LoVo (cell line): ENCODE measurements at places on chromosomes 1 and 21.

DNA sequence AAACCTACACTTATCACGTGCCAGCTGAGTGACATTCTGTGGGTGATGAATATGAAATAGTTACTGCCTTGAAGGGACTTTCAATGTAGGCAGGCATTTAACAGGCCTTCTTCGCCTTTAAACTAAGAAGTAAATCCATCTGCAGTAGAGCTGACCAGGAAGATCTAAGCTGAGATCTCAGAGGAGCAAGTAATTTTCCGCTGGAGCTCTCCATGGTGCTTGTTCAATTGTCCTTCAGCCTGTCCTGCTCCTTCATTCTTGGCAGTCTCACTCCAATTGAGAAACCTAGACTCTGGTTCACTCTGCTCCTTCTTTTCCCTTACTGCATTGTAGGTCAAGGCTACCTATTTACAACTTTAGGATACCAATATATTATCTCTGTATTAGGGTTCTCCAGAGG, 183.5 kb downstream of the HMCN1 start:
- DNase-seq, result no peak

DNA sequence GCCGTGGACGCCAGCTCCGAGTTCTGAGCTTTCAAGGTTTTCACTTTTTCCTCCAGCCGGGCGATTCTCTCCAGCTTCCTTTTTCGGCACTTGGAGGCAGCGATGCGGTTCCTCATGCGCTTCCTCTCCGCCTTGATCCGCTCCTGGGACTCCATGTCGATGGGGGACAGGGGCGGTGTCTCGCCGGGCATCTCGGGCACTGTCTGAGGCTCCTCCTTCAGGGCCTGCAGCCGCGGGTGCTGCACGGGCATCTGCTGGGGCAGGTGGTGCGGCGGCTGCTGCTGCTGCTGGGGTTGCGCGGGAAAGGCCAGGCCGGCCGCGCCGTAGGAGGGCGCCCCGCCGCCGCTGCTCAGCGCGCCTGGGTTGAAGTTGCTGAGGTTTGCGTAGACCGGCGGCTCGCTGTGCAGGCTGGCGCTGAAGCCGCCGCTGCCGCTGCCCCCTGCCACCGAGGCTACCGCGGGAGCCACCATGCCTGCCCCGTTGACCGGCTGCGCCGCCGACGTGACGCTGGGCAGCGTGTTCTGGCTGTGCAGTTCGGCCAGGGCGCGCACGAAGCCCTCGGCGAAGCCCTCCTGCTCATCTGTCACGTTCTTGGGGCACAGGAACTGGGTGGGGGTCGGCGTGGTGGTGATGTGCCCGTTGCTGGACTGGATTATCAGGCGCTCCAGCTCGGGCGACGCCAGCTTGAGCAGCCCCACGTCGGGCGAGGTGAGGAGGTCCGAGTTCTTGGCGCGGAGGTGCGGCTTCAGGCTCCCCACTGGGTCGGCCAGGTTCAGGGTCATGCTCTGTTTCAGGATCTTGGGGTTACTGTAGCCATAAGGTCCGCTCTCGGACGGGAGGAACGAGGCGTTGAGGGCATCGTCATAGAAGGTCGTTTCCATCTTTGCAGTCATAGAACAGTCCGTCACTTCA, 1.4 kb downstream of the JUN start:
- DNase-seq, result peak; percentile 25

- DNase-seq, result no peak
These were observed 70.9 kb downstream of the RERE start for GRCh38 chr1:8746554-8746953.

DNA sequence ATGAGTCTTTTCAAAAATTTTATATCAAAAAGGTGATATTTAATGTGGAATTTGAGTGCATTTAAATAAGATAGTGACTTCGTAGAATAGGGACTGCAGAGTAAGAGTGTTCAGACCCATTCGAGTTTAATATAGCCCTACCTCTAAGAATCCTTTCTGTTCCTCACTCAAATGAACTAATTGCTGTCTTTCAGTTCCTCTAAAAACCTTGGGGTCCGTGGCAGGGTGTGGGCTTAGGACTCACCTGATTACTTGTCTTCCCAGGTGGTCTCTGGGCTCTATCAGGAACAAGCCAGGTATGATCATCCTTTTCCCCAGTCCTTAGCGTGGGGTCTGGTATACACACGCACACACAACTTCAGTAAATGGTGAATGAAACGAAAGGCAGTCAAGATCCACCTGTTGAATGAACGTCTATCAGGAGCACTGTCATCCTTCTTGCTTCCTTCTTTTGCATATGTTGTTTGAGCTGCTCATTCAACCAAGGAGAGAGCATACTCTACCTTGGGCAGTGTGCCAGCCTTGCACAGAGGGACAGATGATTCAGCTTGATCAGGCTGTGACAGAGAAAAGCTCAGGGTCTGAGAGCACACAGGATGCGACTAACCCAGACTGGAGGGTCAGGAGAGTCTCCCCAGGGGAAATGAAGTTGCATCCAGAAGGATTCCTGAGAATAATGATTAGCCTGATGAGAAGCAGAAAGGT, 1.2 kb upstream of the RNF11 start:
- peak; percentile 80 for DNase-seq

DNA sequence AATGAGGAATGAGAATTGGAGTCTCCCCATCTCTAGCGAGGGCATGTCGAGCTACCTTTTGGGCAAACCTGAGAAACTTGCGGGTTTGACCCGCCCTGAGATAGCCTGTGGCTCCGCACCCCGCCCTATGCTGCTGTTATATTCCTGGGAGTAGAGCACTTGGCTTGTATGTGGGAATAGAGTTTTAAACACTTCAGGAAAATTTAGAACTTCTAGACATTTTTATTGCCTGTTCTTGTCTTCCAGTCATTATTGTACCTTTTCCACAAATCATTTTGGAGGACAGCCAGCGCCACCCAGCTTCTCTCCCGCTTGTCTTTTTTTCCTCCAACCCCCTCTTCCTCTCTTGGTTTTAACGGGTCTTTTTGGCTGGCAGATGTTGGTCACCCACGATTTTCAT, 738 bp downstream of the GNPAT start:
- DNase-seq, result peak; percentile 1

- DNase-seq, result no peak
These were observed 8.0 kb upstream of the SYTL1 start for GRCh38 chr1:27333717-27334279.

- no peak for DNase-seq
These were observed 2.0 kb downstream of the MEF2D start for GRCh38 chr1:156498432-156499193.

GRCh38 chr1:234684856-234685255, 74.9 kb upstream of the IRF2BP2 start:
- no peak for DNase-seq

GRCh38 chr21:36804874-36805611, 106.1 kb downstream of the SIM2 start:
- DNase-seq, result no peak

GRCh38 chr1:66699213-66699612, 53.0 kb upstream of the DYNLT5 start:
- DNase-seq, result no peak

DNA sequence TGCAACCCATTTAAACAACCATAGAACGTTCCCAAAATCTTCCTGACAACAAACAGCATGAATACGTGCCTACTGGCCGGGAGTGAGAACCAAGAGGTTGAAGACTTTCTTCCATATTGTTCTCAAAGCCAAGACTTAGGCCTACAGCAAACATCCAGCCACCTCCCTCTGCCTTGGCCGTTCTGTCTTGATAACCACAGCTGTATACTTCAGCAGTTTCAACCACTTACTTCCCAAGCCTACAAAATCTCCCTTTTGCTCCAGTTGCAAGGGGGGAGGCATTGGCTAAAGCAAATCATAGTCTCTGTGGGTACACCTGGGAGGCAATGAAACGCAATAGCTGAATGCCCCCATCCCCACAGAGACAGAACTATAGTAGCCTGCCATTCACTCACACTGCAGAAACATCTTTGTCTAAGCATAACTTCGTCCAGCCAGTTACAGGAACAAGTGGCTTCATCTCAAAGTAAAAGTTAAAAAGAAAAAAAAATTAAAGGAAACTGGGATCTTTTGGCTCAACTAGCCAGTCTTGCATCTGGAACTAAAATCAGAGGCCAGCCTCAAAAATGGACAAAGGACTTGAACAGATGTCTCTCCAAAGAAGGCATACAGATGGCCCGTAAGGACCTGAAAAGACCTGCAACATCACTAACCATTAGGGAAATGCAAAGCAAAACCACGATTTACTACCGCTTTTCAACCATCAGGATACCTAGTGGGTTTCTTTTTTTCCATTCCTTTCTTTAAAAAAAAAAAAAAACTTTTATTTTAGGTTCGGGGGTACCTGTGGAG, 186.0 kb downstream of the PSMG1 start:
- no peak for DNase-seq

DNA sequence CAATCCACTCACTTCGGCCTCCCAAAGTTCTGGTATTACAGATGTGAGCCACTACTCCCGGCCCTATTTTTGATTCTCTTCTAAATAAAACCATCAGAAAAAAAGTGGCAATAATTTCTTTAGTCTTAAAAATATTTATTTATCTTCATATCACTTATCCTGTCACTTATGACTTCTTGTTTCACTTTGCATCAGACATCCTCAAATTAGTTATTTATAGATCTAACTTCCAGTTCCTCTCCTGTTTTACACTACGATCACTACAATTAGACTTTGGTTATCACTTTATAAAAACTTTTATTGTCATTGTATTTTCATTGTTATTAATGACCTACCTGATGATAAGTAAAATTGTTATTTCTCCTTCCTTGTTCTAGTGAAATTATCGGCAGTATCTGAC, 783.4 kb upstream of the BRINP3 start:
- no peak for DNase-seq

DNA sequence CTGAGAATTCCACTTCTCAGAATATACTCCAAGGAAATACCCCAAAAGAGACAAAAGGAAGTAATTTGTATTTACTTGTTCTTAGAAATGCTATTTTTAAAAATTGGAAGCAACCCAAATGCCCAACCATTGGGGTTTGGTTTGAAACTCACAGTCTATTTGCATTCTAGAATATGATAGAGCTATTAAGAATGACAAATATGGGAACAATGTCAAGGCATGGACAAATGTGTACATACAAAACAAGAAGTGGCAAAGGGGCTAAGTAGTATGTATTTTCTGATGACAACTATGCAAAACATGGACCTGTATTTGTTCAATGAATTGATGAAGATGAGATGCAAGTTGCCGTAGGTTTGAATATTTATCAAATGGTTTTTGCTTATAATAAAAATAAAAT, 32.8 kb downstream of the KCNA2 start:
- no peak for DNase-seq

GRCh38 chr1:230517326-230517725, 91.2 kb upstream of the PGBD5 start:
- no peak for DNase-seq

GRCh38 chr1:163258181-163258580, 55.5 kb upstream of the RGS5 start:
- no peak for DNase-seq

DNA sequence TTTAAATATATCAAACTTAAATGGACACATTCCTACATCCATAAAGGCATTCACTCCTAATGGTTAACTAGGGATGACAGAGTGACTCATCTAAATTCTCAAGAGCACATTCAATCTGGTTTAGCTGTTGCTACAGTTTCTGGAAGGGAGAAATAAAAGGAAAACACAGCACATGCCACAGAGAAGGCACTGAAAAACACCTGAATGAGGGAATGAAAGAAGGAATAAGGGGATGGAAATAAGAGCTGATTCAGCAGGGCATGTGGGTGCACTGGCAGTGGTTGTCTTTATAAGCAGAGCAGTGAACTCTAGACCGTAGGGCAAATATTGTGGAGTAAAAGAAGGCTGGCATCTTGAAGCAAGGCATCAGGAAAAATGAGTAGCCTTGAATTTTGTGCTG, 79.3 kb downstream of the LHX4 start:
- no peak for DNase-seq

DNA sequence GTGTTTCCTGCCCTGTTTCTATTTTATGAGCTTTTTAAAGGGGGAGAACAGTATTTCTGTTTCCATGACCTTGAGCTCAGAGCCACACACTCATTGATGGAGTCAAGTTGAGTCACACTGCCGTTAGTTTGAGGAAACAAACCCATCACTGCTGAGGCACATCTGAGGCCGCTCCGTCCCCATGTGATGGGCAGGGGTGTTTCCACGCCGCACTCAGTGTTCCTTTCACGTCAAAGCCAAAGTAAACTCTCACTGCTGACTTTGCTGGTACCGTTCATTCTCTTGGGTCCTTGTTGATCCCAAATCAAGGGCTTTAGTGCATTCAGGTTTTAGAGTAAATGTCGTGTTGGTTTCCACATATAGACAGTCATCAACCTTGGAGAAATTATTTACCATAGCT, 48.8 kb downstream of the PKNOX1 start:
- DNase-seq, result no peak

DNA sequence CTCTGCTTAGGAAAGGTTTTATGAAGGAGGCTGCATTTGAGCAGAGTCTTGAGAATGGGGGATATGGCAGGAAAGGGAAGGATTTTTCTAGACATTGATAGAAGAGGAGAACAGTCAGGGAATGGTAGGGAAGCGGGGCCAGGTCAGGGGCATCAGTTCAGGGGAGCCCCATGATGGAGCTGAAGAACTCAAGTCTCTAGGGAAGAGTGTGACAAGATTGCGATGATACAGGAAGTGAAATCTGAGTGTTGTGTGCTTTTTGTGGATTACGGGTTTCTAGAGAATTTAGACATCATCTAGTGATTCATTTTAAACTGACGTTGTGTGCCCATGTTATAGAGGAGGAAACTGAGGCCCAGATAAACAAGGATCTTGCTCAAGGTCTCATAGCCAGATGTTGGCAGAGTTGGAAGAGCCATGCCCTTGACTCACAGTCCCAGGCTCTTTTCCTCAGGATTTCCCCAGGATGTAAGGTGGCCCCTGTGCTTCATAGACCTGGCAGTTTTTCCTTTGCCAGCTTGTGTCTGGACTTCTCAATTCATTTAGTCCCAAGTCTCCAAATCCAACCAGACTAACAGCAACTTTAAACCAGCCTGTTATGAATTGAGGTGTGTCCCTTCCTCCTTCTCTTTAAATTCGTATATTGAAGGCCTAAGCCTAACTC, 130.3 kb downstream of the ROR1 start:
- no peak for DNase-seq

GRCh38 chr1:220335668-220336067, 63.4 kb upstream of the RAB3GAP2 start:
- no peak for DNase-seq

GRCh38 chr1:19802269-19802668, 2.6 kb upstream of the TMCO4 start:
- no peak for DNase-seq

- no peak for DNase-seq
These were observed 333.3 kb upstream of the ZRANB2 start for GRCh38 chr1:71414179-71414578.
